ENCODE measurements at places on chromosomes 6 and 20.

DNA sequence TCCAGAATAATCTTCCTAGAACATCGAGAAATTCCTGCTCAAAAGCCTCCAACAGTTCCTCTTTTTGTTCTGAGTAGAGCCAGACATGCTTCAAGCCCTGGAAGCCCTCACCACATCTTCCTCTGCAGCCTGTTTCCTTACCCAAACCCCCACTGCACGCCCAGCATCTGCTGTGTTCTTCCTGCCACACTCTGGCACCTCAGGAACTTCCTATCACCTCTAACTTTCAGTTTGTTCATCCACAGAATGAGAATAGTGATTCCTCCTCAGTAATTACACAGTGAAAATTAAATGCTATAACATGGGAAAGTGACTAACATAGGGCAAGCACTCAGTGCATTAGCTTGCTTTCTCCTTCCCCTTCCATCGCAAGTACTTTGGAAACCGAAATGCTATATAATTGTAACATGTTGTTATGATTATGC is 26.3 kb downstream of the C6orf89 start:
- H3K4me3 ChIP-seq, result no peak overlapping the region
- no peak overlapping the region for H3K27ac ChIP-seq
- peaks cover 24% of the 10 kb centered on the region for H3K4me1 ChIP-seq
- DNase-seq, result no peak
- H3K36me3 ChIP-seq, result peaks cover 25% of the 10 kb centered on the region
- H3K27me3 ChIP-seq, result no peaks in the 10 kb centered on the region

DNA sequence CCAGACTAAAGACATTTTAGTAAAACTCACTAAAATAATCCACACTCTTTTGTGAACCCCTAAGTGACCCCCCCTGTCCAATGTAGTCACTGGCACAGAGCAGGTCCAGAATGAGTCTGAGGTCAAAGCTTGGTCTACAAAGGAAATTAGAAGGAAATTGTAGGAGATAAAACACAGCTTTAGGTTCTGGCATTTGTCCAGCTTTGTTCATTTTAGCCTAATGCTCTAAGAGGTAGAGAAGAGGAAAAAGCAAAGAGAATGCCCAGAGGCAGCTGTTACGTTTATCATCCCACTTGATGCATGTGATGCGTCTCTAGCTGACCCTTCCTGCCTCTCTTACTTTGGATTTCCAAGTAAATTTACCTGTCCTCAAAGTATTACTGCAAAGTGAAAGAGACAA is 62.5 kb downstream of the CNKSR3 start:
- no peak for DNase-seq
- H3K27ac ChIP-seq, result no peak overlapping the region
- no peak overlapping the region for H3K4me3 ChIP-seq
- H3K27me3 ChIP-seq, result no peaks in the 10 kb centered on the region
- H3K4me1 ChIP-seq, result peaks cover 5% of the 10 kb centered on the region

DNA sequence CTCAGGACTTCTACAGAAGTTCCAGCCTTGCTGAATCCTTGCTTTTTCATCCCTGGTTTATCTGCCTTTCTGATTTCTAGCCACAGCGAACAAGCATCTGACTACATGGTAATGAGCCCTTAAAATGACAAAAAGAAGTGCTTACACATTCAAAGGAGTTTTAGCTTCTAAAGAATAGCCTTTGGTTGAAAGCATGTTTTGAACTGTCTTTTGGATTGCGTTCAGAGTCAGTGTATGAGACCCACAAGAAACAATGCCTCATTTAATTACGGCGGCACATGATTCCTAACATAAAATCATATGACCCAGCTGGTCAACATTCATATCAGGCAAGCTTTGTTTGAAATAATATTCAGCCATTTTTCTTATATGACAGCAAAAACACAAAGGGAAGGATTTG is 784.2 kb downstream of the KIF16B start:
- no peak overlapping the region for H3K27ac ChIP-seq
- no peaks in the 10 kb centered on the region for H3K27me3 ChIP-seq
- no peaks in the 10 kb centered on the region for H3K36me3 ChIP-seq

DNA sequence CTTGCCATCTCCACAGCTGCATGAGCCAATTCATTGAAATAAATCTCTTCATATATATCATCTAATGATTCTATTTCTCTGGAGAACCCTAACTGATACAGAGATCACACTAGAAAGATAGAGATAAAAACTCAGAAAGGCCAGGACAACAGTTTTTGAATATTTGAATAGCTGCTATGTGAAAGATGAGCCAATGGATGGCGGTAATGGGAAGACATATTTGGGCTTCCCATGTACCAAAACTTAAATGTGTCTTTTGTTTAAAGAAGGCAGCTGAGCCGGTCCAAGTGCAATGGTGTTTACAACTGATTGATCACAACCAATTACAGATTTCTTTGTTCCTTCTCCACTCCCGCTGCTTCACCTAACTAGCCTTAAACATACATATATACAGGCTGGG is 35.1 kb downstream of the SGK1 start:
- H3K4me3 ChIP-seq, result no peak overlapping the region
- H3K27ac ChIP-seq, result no peak overlapping the region
- no peak for DNase-seq
- H3K27me3 ChIP-seq, result no peaks in the 10 kb centered on the region
- no peaks in the 10 kb centered on the region for H3K4me1 ChIP-seq
- H3K36me3 ChIP-seq, result no peaks in the 10 kb centered on the region

- H3K4me3 ChIP-seq, result no peak overlapping the region
- no peak overlapping the region for H3K27ac ChIP-seq
- H3K36me3 ChIP-seq, result no peaks in the 10 kb centered on the region
- no peak for DNase-seq
- no peaks in the 10 kb centered on the region for H3K4me1 ChIP-seq
- no peaks in the 10 kb centered on the region for H3K27me3 ChIP-seq
These were observed 254.4 kb downstream of the NRN1 start for GRCh38 chr6:5752391-5752680.

GRCh38 chr6:127402890-127403617 is 56.1 kb downstream of the KIAA0408 start:
- H3K36me3 ChIP-seq, result no peaks in the 10 kb centered on the region
- no peak overlapping the region for H3K27ac ChIP-seq
- H3K4me3 ChIP-seq, result no peak overlapping the region
- H3K27me3 ChIP-seq, result no peaks in the 10 kb centered on the region
- peaks cover 2% of the 10 kb centered on the region for H3K4me1 ChIP-seq

GRCh38 chr6:42451333-42452170 is at the start of gene TRERF1:
TSS of gene TRERF1 (minus strand) at chr6:42451926. CDS start at chr6:42269590, 182,336 bp downstream.
- H3K4me3 ChIP-seq, result peak within 1 kb of the TSS; percentile 91
- no peaks in the 10 kb centered on the region for H3K36me3 ChIP-seq
- peak; percentile 47 for DNase-seq

DNA sequence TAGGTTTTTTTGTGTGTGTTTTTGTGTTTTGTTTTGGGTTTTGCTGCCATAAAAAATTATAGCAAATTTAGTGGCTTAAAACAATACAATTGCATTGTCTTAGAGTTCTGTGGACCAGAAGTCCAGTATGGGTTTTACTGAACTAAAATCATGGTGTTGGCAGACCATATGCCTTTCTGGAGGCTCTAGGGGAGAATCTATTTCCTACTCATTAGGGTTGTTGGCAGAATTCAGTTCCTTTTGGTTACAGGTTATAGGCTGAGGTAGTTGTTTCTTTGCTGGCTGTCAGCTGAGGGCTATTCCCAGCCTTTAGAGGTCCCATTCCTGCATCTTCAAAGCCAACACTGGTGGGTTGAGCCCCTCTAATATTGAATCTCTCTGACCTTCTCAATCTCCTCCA is 181.3 kb downstream of the IBTK start:
- no peaks in the 10 kb centered on the region for H3K4me1 ChIP-seq
- no peak overlapping the region for H3K4me3 ChIP-seq
- no peaks in the 10 kb centered on the region for H3K36me3 ChIP-seq
- no peaks in the 10 kb centered on the region for H3K27me3 ChIP-seq
- H3K27ac ChIP-seq, result no peak overlapping the region
- no peak for DNase-seq

GRCh38 chr6:100730001-100730980 is 150.8 kb downstream of the ASCC3 start:
- no peak overlapping the region for H3K27ac ChIP-seq
- H3K4me3 ChIP-seq, result no peak overlapping the region
- no peak for DNase-seq
- no peaks in the 10 kb centered on the region for H3K27me3 ChIP-seq

DNA sequence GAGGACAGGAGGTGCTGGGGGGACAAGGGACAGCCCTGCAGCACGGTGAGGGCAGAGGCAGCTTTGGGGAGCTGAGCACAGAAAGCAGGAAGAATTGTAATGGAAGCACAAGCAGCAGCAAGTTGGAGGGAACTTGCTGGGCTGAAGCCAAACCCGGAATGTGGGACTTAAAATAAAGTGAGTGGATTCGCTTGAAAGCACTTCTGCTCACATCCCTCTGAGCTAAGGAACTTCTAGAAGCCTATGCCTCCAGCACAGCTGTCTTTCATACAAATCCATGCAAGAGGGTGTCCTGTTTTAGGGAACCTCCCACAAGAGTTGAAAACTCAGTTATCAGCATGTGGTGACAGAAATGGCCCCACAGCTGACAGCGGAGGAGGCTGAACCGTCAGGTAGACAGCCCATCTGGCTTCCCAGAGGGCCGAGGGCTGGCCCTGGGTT is 71.4 kb upstream of the MLN start:
- no peaks in the 10 kb centered on the region for H3K27me3 ChIP-seq
- H3K27ac ChIP-seq, result no peak overlapping the region
- H3K4me3 ChIP-seq, result no peak overlapping the region
- H3K36me3 ChIP-seq, result no peaks in the 10 kb centered on the region

DNA sequence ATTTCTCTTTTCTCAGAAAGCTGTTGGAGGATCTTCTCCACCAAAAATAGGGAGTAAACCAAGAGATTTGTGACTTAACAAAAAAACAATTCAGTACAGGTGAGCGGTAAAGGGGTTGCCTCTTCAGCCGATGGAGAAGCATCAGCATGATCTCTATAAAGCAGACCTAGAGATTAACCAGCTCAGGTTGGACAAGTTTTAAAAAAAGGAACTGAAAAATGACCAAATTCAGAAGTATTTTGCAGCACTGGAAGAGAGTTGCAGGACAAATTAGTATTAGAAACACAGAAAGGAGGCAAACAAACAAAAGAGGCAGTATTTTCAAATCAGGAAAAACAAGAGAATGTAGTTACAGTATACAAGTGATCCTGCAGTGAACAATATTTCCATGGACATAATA is 39.6 kb upstream of the ZNF184 start:
- no peak for DNase-seq
- H3K27ac ChIP-seq, result no peak overlapping the region
- no peaks in the 10 kb centered on the region for H3K27me3 ChIP-seq
- H3K4me1 ChIP-seq, result no peaks in the 10 kb centered on the region
- no peak overlapping the region for H3K4me3 ChIP-seq

DNA sequence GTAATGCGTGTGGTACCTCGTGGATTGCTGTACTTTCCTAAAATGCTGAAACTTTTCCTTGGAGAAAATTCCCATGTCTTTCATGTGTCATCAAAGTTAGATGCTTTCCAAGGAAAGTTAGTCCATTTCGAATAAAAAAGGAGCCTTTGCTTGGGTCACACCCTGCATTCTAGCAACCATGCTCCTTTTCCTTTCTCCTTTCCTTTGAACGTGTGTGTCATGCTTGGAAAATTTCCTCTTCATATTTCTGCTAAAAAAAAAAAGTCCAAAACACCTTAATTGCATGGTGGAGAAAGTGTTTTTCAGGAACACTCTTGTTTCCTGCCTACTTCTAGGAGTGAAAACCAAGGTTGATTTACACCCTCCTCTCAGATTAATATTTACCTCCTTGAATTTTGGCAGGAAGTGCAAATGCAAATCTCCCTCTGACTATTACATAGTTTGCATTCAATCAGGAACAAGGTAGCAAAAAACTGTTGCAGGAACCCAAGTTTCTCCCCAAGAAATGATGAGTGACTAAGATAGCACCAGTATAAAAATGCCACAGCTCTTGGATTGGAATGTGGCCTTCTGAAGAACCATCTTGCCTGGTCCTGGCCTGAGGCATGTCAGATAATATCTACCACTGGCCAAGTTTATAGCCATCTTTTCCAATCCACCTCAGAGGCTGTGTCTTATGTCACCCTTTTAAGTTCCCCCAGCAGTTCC is 590.6 kb downstream of the QKI start:
- no peaks in the 10 kb centered on the region for H3K4me1 ChIP-seq
- H3K4me3 ChIP-seq, result no peak overlapping the region
- no peaks in the 10 kb centered on the region for H3K27me3 ChIP-seq
- H3K27ac ChIP-seq, result no peak overlapping the region

GRCh38 chr20:24503352-24503931 is 34.0 kb downstream of the SYNDIG1 start:
- no peaks in the 10 kb centered on the region for H3K4me1 ChIP-seq
- no peaks in the 10 kb centered on the region for H3K27me3 ChIP-seq
- H3K4me3 ChIP-seq, result no peak overlapping the region
- DNase-seq, result no peak

- H3K27ac ChIP-seq, result no peak overlapping the region
- no peaks in the 10 kb centered on the region for H3K27me3 ChIP-seq
- peaks cover 60% of the 10 kb centered on the region for H3K36me3 ChIP-seq
- no peak overlapping the region for H3K4me3 ChIP-seq
- no peak for DNase-seq
These were observed 203.3 kb downstream of the PREX1 start for GRCh38 chr20:48624315-48625020.

DNA sequence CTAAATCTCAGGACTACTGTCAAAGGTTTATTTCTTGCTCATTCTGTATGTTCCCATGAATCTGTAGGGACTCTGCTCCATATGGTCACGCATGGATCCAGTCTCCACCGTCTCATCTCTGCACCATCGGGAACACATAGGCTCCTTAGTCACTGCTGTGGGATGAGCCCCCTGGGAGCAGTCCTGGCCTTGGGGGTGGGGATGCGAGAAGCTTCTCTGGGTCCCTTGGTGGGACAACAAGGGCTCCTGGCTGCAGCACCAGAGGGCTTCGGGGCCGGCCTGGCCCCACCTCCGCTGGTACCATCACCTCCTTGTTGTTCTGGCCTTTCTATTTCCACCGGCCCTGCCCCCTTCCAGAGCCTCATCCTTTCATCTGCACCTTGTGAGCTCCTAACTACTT is 148.4 kb downstream of the CDH4 start:
- no peaks in the 10 kb centered on the region for H3K27me3 ChIP-seq
- no peaks in the 10 kb centered on the region for H3K4me1 ChIP-seq
- no peak overlapping the region for H3K4me3 ChIP-seq
- no peaks in the 10 kb centered on the region for H3K36me3 ChIP-seq

DNA sequence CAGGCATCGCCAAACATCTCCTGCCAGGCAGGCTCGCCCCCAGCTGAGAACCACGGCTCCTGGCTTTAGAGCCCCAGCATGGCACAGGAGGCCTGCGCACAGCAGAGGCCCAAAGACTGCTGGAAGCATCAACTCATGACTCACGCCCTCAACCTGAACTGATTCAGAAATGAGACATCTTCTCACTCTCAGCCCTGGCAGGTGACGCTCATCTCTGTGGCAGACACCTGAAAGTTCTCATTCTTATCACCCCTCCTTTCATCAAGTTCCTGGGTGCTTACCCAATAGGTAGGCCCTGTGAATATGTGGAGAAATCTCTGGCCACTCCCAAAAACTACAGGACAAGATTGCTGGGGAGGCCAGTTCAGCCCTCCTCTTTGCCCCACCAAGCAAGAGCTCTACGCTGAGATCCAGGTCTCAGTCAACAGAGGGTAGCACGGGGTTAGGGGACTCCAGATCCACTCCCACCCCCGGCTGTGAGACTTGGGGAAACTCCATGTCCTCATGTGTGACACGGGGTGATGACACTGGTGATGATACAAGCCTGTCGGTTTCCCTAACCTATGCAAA is 11.3 kb downstream of the NFATC2 start:
- peaks cover 6% of the 10 kb centered on the region for H3K4me1 ChIP-seq
- H3K27me3 ChIP-seq, result no peaks in the 10 kb centered on the region
- H3K4me3 ChIP-seq, result no peak overlapping the region
- no peak overlapping the region for H3K27ac ChIP-seq
- no peaks in the 10 kb centered on the region for H3K36me3 ChIP-seq

GRCh38 chr6:110534731-110535492 is 58.5 kb upstream of the SLC22A16 start:
- H3K4me1 ChIP-seq, result peaks cover 5% of the 10 kb centered on the region
- DNase-seq, result no peak
- no peak overlapping the region for H3K27ac ChIP-seq
- H3K4me3 ChIP-seq, result no peak overlapping the region
- H3K36me3 ChIP-seq, result no peaks in the 10 kb centered on the region
- H3K27me3 ChIP-seq, result no peaks in the 10 kb centered on the region
